Lower lobe of right lung (tissue), 2 donors: ENCODE measurements at places on chromosomes 11 and 22. TPM values are rescaled to one million over a fixed set of nuclear protein-coding genes. Genes with fewer than 3 reads are reported as not detected.

GRCh38 chr11:45551191-45551713 is 114.2 kb downstream of the CHST1 start:
- H3K36me3 ChIP-seq = no peaks in the 10 kb centered on the region
- no peaks in the 10 kb centered on the region for H3K4me1 ChIP-seq

- no peak overlapping the region for H3K27ac ChIP-seq
- no peak for DNase-seq
- H3K27me3 ChIP-seq = no peaks in the 10 kb centered on the region
Observed at GRCh38 chr11:86790195-86790725, 10.1 kb upstream of the PRSS23 start.

GRCh38 chr11:122656631-122657101 is 1.1 kb downstream of the UBASH3B start:
- no peaks in the 10 kb centered on the region for H3K27me3 ChIP-seq
- no peaks in the 10 kb centered on the region for H3K36me3 ChIP-seq
- peaks cover 51% of the 10 kb centered on the region for H3K4me1 ChIP-seq
- peak; percentile 65 for DNase-seq
- H3K4me3 ChIP-seq = peak overlapping the region; percentile 94

The ZNF74 gene
- total RNA-seq = 12.3 TPM

The DCDC1 gene
- total RNA-seq = 4.1 TPM
